ENCODE measurements at places on chromosomes 6 and 20. TPM values are rescaled to one million over a fixed set of nuclear protein-coding genes. Genes with fewer than 3 reads are reported as not detected.
A peak's percentile ranks its signal among the peaks of the same experiment; 100 is the strongest.

The SYNGAP1 gene
- 7.5 TPM for total RNA-seq

- no peak for DNase-seq
Observed at GRCh38 chr20:62776692-62777527, 19.4 kb upstream of the MRGBP start.

GRCh38 chr20:43723186-43723585 is 3.6 kb downstream of the GTSF1L start:
- DNase-seq, result no peak

DNA sequence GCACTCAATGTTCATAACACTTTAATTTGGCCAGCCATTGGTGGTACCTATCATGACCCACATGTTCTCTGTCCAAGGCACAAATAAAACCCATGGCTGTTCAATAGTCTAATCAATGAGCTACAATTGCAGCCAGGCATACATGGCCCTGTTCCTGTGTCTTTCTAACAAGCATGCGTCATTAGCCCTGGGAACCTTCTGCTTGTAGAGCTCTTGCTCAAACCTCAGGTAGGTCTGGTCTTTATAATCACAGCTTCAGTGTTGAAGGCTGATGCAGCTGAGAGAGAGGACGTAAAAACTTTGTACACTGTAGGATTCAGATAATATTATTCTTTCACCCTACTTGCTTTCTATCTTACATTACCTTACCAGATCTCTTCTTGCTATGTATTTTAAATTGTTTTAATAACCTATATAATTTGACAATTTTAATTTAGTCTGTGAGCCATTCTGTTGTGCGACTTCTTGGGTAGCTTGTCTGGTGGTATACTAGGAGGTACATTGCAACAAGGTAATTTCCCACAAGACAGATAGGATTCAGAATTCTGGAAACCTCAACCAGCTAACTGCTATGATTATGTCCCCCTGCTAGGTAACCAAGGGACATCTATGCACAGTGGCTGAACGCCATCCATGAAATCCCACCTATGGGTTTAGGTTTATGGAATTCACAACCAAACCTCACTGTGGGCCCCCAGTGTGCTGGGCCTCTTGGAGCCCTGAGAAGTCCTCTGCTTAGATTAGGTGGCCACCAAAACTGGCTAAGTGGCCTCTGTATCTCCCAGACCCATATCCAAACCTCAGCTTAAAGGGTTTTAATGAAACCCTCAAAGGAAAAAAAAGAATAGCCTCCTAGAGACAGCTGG is 55.4 kb upstream of the RIPOR2 start:
- no peak for DNase-seq

DNA sequence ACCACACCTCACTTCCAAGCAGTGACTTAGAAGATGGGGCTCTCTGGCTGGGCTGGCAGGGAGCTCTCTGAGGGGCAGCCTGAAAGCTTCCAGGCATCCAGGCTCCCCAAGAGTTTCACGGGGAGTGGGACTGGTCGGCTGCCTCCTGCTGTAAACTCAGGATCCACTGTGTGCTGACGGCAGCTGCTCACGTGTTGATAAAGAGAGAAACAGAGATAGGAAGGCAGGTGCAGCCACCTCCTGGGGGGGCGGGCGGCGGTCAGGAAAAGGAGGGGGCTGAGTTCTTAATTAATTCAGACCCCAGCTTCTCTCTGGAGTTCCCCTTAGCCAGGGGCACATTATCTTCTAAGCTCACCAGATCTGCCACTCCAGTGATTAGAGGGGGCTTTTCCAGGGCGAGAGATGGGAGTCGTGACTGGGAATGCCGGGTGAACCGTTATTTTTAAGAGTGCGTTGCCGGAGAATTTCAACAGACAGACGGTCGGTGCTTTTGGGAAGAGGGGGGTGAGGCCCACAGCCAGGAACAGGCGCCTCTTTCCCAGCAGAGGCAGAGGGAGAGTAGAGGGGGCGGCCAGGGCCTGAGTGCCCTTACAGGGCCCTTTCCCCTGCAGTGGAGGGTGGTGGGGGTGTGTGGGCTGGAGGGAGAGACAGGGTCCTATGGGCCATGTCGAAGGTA is 70.9 kb downstream of the CD40 start:
- no peak for DNase-seq

The GNAS-AS1 gene
- 4.1 TPM for total RNA-seq

DNA sequence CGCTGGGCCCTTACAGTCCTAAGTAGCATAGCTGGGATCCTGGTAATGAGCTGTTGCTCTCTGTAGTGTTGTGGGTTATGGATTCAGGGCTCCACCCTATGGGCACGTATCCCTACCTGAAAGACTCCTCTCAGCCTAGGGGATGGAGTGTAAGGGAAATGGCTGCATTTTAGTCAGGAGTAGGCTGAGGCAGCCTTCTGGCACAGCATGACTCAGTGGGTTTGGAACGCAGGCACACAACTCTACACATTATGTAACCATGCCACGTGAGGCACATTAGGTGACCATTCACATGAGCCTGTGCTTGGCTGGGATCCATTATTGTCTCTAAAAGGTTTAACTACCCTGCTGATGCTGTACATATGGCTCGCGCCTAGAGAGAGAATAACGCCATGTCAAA is 27.8 kb downstream of the HDDC2 start:
- no peak for DNase-seq

The PRL gene
- total RNA-seq, result 0.48 TPM

DNA sequence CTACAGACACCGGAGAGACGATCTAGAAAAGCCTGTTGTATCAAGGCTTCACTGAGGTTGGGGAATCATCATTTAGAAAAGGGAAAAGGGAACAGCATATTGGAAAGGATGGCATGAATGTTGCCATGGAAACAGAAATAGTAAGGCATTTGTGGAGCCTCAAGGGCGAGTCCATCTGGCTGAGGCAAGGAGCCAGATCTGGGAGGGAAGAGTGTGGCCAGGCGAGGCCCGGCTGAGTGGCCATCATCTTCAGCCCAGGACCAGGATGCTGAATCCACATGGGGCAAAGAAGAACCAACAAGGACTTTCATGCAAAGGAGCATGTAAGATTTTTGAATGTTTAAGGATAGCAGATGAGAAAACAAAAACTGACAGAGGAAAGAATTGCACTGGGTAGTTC is 85.8 kb downstream of the MAP3K5 start:
- no peak for DNase-seq

DNA sequence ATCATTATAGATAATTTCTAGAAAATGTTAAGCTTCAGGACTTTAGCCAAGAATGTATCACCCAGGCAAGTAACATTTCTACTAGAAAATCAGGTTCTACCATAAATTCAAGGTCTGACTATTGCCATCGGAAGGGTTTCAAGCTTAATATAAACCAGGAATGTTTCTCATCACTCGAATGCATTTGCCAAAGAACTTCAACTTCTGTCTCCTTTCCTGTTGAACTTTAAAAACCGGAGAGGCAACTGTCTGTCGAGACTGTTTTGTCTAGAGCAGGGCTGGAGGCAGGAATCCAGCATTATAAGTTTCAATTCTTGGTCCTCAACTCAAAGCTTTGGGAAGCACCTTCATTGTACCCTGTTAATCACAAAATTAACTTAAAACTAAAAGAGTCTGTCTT is 264.7 kb downstream of the ZNF217 start:
- peak; percentile 77 for DNase-seq

- no peak for DNase-seq
Observed at GRCh38 chr20:23097636-23098580, 11.8 kb upstream of the CD93 start.

DNA sequence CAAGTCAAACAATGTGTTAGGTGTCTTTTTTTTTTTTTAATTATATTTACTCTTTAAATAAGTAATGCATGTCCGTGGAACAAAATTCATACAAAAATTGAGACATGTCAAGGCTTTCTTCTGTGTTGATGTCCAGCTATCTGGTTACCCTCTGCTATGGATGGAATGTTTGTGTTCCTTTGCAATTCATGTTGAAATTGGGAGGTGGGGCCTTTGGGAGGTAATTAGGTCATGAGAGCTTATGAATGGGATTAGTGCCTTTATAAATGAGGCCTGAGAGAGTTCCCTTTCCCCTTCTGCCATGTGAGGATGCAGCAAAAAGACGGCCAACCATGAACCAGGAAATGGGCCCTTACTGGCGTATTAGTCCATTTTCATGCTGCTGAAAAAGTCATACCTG is 83.1 kb upstream of the KCNG1 start:
- DNase-seq, result no peak

The NHLRC1 gene
- total RNA-seq, result 5.5 TPM

The SEL1L2 gene
- total RNA-seq, result 13.7 TPM

DNA sequence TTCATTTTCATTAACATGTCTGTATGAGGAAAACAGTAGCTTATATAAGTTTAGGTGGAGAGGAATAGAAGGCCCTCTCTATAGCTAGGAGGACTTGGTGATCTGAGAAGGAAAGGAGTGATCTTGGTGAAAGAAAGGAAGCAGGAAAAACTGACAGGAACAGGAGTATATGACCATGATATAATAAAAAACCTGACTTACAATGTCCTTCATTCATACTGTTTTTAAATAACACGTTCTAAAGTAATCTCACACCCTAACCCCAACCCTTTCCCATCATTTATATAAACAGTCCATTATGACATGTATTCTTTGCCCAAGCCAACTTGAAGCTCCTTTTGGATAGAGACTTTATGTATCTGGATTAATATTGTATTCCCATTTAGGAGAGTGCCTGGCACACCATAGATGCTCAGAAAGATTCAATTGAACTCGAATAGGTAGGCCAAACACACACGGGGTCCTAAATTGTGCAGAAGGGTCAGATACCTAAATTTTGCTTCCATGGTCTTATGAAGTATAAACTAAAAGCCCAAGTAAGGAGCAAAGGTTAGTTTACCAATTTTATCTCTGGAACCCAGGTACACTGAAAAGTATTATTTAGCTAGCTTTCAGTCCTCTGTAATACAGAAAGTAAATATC is 75.9 kb downstream of the OR2B2 start:
- DNase-seq, result peak; percentile 6

DNA sequence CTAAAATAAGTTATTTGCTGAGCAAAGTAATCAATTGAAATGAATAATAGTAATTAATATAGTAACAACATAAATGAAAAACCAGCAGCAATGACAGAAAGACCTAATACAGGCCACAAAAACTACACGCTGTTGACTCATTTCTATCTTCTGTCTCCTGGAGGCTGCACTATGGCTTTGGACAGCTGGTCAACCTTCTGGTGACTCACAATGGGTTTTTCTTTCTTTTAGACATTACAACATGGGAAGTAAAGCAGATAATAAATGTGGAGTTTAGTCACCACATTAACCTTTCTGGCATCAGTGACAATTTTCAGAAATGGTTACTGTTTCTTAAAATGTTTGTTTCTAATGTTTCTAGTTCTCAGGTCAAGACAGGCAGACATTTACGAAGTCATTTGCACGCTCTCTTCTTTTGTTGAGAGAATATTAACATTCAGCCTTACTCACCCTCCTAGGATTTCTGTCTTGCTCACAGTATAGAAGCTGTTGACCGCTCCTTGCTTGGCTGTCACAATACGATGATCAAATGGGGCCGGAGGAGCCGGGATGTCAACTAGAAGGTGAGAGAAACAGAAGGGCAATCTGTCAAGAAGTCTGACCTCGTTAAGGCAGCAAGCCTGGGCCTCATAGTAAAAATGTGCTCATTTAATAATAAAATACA is 62.2 kb downstream of the MYLK4 start:
- DNase-seq, result no peak

- DNase-seq, result peak; percentile 55
Observed at GRCh38 chr20:31587545-31588389, 17.3 kb upstream of the ID1 start.

GRCh38 chr6:116017546-116018295 is 43.0 kb downstream of the FRK start:
- DNase-seq, result no peak

GRCh38 chr6:94511502-94512088 is 1065.7 kb upstream of the MANEA start:
- no peak for DNase-seq

DNA sequence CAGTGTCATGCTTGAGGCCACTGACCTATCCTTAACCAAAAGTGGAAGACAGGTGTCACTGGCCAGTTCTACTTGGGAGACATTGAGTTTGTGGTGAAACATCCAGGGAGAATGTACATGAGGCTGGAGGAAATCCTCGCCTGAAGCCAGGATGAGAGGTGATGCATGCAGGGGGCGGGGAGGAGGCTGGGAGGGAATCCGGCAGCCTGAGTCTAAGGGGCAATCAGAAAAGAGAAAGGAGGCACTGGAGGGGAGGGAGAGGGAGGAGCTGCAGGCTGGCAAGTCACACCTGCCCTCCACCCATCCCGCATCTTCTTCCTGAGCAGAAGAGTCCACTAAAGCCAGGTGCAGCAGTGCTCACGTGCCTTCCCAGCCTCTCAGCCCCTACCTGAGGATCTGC is 14.9 kb upstream of the DDO start:
- no peak for DNase-seq

DNA sequence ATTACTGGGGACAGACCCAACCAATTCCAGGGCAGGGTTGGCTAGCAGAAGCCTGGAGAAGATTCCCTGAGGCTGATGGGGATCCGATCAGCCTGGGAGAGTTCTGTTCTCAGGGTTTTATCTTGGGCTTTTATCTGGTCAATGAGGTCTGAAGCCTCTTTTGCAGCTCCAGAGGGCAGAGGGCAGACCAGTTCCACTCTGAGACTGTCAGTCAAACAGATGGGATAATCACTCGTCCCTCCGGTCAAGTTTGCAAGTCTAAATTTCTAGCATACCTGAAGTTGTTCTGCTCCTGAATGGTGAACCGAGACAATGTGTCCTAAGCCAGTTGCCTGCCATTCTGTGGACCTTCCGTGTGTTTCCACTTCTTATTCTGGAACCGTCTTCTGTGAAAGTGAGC is 3.0 kb upstream of the MAS1 start:
- no peak for DNase-seq

- peak; percentile 50 for DNase-seq
Observed at GRCh38 chr6:43740321-43740960, 29.6 kb upstream of the VEGFA start.

DNA sequence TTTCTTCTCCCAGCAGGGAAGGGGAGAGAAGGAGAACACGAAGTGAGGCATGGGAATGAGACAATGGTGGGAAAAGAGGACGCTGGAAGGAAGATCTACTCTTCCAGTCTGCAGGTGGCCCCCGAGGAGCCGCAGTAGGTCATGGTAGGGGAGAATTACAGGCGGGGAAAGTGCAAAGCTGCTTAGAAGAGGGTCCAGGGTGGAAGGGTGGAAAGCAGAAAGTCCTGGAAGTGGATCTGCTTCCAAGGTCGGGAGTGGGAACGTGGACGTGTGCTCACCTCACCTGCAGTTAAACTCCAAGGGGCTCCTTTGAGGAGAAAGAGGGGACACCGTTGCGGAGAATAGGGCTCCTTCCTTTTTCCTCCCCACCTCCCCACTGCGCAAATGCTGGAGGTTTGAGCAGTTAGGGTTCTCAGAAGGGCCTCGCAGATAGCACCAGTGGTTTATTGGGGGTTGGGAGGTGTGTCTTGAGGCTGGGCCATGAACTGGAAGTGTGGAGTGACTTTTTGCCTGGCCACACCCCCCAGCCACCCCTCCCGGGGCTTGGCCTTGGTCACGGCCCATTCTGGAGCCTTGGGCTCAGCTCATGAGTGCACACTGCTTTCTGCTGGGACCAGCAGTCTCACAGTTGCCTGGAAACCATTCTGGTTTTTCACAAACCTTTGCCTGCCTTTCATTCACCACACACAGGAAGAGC is 100.4 kb upstream of the MLN start:
- peak; percentile 60 for DNase-seq
